ENCODE measurements at places on chromosomes 3 and 15. TPM values are rescaled to one million over a fixed set of nuclear protein-coding genes. Genes with fewer than 3 reads are reported as not detected.

The OSTN gene
- total RNA-seq, result under 0.01 TPM

The CCR8 gene
- 2.2 TPM for total RNA-seq

The GPR149 gene
- total RNA-seq, result not detected

The AADACL2 gene
- total RNA-seq, result not detected

The ST3GAL6 gene
- 5.5 TPM for total RNA-seq

The THAP10 gene
- total RNA-seq, result 0.10 TPM

The CHRNA7 gene
- 2.0 TPM for total RNA-seq

The TRH gene
- total RNA-seq, result 0.10 TPM

The ACKR4 gene
- 0.31 TPM for total RNA-seq

The C3orf85 gene
- not detected for total RNA-seq

The ITGA11 gene
- under 0.01 TPM for total RNA-seq

The SMCO1 gene
- not detected for total RNA-seq

The RLBP1 gene
- not detected for total RNA-seq

The TJP1 gene
- 0.10 TPM for total RNA-seq

The RASGRP1 gene
- total RNA-seq, result 64.9 TPM

The SERPINI2 gene
- not detected for total RNA-seq

The CLSTN2 gene
- not detected for total RNA-seq

The ZBTB47 gene
- 2.4 TPM for total RNA-seq

The GOLGA6D gene
- not detected for total RNA-seq

Data from mononuclear cell (primary cell).